Diencephalon (tissue), 1 donor: ENCODE measurements at places on chromosomes 6 and 20. TPM values are rescaled to one million over a fixed set of nuclear protein-coding genes. Genes with fewer than 3 reads are reported as not detected.

The SCAF8 gene
- 92.0 TPM for total RNA-seq

The EYS gene
- total RNA-seq = 1.4 TPM

The PI16 gene
- 1.2 TPM for total RNA-seq

The BPIFB2 gene
- not detected for total RNA-seq

The PAX1 gene
- total RNA-seq = not detected

The FAM8A1 gene
- 68.3 TPM for total RNA-seq

The ARFGEF3 gene
- 47.3 TPM for total RNA-seq
